NCI-H524 (cell line): ENCODE measurements at places on chromosomes 1 and 21.

- no peak for DNase-seq
Measured at GRCh38 chr1:86699186-86699585, 5.2 kb upstream of the SH3GLB1 start.

GRCh38 chr1:187848321-187848720 lies 1019.6 kb downstream of the PLA2G4A start:
- DNase-seq = no peak

- no peak for DNase-seq
Measured at GRCh38 chr1:228336308-228337030, 70.2 kb downstream of the TRIM11 start.

DNA sequence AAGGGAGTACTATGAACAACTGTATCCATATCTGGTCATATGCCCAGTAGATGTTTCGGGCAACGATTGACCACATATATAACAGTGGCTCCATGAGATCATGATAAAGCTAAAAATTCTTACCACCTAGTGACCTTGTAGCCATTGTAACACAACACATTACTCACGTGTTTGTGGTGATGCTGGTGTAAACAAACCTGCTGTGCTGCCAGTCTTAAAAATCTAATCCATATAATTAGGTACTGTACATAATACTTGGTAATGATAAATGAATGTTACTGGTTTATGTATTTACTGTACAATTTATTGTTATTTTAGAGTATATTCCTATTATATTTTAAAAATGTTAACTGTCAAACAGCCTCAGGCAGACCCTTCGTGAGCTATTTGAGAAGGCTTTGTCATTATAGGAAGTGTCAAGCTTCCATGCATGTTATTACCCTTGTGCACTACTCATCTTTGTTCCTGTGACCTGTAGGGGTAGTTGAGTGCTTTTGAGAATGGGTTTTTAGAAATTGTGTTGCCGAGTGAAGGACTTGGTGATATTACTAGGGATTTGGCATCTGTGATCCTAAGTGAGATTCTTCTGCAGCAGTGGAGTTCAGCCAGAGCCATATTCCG lies 23.6 kb downstream of the DIP2A start:
- no peak for DNase-seq

- DNase-seq = no peak
Measured at GRCh38 chr1:66276218-66276617, 257.7 kb upstream of the SGIP1 start.

DNA sequence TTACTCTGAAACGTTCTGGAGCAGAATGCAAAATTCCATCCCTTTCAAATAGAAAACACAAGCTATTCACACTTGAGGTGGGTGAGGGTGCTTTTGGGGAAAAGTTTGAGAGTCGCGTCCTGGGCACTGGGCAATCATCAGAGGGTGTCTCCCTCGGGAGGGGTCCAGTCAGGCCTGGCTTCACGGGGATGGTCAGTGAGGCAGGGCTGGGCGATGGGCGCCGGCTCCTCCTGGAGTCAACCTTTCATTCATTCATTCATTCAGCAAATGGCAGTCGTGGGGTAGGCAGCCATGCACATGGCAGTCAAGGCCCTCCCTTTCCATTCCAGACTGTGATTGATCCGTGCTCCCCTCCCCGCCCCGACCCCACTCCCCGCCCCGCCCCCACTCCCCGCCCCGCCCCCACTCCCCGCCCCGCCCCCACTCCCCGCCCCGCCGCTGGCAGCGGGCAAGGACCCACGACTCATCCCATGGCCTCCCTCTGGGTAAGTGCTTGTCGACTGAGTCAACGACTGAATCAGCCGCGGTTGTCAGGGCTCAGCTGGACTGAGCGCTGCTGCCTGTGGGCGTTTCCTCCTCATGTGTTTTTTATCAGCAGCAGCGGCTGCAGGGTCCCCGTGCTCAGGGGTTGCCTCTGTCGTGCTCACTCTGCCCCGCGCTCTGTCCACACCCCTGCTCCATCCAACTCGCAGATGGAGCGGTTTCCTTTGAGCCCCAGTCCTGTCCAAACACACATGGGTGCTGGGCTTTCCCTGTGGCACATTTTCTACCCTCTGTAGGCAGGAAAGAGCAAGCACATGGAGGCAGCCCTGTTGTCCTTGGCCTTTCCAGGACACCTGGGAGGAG lies 12.5 kb upstream of the SPSB1 start:
- DNase-seq = no peak

DNA sequence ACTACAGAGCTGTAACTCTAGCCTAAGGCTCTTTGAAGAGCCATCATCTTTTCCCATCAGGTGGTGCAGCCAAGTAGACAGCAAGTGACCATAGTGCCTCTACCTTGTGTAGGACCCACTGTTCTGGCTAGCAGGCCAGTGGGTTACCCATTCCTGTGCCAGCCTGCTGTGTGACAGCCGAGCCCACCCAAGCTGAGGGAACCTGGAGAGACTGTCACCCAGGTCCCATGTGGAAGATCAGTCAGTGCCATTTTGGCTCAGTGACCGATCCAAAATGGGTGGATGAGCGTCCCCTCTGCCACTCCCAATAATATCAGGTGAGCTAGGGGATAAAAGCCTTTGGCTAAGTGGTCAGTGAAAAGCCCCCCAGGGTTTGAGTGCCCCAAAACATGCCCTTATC lies 417.9 kb downstream of the MATN1 start:
- no peak for DNase-seq

DNA sequence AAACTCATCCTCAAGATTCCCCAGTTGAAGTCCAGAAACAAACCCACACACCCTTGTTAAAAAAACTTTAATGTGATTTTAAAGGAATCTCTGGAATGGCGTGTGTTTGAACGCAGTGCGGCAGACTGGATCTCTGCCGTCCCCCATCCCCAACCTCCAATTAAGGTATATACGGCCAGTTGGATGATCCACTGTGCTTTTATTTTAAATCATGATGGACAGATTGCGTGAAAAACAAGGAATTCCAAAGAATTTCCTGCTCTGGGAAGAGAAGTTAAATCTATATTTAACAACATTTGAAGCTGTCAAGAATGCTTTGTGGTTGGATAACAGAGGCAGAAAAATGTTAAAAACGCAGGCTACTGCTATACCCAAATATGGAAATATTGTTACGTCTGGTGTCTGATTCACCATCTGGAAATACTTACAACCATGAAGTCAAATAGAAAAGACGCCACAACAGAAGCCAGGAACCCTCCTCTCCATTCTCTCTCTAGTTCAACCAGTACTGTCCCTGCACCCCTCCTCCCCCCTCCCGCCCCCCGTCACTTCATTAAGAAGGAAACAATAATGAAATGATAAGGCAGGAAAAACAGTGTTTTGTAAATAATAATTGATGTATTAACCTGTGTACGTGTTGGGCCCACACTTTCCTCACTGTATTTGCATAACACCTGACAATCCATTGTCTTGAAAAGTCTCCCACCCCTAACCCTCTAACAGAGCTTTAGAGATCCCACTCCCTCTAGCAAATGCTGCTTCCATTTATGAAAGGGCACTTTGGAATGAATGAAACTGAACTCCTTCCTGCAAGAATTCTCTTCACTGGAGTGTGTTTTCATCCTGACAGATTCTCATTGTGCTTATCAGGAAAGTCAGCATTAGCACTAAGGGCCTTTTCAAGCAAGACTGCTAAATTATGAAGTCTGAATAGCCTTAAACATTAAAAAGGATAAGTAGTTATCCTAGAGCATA lies 2.0 kb upstream of the CCN1 start:
- no peak for DNase-seq

DNA sequence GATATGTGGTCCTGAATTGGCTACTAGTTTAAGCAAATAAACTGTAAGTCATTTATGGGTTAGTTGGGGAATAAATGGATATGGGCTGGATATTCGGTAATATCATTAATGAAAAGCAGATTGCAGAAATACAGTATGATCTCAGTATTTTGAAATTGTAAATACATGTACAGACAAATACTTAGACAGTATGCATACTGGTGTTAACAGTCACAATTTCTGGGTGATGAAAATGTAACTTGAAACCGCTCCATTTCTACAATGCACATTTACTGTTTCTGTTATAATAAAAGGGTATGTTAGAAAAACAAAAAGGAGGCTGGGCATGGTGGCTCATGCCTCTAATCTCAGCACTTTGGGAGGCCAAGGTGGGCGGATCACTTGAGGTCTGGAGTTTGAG lies 28.0 kb downstream of the BLZF1 start:
- DNase-seq = no peak

DNA sequence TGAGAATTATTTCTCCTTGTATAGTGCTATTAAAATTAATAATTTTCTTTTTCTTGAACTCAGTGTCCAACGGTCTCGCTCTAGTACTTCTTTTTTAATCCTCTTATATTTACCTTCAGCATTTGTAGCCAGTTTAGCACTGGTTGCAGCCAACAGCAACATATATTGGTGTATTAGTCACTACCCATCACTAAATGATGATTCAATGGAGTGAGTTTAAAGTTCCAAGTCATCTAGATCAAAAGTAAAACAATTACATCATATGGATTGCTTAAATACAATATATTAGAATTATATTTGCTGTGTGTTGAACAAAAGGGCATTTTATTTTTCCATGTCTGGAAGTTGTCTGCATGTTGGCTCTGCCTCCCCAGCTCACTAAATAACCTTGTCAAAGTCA lies 591.8 kb downstream of the ADGRL2 start:
- no peak for DNase-seq

- no peak for DNase-seq
Measured at GRCh38 chr21:15291621-15292266, 226.9 kb upstream of the NRIP1 start.
